Stimulated activated CD4-positive, alpha-beta T cell treated with anti-CD3 and anti-CD28 coated beads, Interleukin-4, amount 100 ng/mL, for 1 hour (primary cell): ENCODE measurements at places on chromosomes 2 and 18.

DNA sequence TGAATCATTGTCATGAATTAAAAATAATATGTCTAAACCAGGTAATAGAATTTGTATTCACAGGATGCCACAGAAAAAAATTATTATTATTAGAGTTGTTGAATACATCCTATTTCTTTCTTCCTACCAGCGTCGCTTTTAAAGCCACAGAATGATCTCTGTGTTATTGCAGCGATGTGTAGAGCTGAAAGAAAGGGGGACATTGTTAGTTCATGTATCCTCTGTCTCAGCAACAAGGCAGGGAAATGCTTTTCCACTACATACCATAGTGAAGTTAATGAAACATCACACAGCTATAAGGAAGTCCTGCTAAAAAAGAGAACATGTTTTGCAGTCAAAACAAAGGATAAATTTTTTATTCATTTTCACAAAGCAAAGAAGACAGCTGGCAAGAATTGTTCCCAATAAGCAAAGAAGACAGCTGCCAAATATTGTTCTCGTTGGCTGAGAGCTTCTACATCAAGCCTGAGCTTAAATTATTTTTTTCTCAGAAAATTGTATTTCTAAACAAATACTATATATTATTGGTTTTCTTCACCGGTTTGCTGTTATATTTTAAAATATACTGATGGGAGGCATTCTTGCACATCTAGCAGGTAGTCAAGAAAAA is 1234.4 kb downstream of the SUCLG1 start:
- DNase-seq, result no peak

DNA sequence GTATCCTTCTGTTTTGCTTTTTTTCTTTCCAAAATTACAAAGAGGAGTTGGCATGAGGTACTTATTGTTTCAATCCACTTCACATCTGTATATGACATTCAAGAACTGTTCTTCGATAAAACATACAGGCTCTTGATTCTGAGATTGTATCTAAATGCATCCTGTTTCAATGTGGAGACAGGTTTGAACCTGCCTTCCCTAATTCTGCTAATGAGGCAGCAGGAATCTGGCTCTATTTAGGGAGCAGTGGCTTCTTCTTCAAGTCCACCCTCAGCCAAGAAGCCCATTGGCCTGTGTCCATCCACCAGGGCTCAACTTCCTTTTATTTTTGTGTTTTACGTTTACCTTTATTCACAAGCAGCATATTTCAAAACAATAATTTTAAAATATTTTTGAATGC is 84.8 kb upstream of the PIK3C3 start:
- no peak for DNase-seq

- DNase-seq, result no peak
Measured at GRCh38 chr2:240202586-240202985, 62.1 kb upstream of the OTOS start.

DNA sequence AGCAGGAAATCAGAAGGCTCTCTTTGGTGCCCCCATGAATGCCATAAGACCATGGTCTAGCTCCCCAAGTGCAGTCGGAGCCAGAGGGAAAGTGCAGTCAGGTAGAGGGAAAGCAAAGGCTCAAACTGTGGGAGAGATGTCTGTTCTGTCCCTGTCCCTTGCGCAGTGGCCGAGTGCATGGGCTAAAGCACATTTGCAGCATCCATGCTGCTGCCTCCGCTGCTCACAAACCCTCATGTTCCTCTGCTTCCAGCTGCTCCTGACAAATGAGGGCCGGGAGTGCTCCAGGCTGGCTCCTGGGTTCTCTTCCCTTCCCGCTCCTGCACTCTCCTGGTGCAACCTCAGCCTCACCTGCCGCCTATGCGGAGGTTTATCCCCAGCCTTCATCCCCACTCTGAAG is 34.2 kb downstream of the SCTR start:
- no peak for DNase-seq

- DNase-seq, result no peak
Measured at GRCh38 chr18:63314062-63314790, 5.3 kb downstream of the BCL2 start.

DNA sequence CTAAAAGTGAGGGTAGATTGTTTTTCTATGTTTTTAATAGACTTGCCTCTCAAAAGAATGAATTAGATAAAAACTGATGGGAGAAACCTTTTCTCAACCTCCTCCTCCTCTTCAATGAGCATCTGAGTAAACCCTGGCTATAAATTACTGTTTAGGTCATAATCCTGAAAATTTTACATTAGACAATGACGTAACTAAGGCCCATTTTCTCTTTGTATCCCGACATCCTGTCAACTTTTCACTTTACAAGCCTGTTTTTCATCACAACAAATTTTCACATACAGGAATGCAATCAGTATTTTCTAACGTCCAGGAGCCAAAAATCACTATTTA is 1.3 kb downstream of the SPIRE1 start:
- DNase-seq, result no peak

- DNase-seq, result no peak
Measured at GRCh38 chr18:53789376-53790247, 434.9 kb downstream of the MBD2 start.

DNA sequence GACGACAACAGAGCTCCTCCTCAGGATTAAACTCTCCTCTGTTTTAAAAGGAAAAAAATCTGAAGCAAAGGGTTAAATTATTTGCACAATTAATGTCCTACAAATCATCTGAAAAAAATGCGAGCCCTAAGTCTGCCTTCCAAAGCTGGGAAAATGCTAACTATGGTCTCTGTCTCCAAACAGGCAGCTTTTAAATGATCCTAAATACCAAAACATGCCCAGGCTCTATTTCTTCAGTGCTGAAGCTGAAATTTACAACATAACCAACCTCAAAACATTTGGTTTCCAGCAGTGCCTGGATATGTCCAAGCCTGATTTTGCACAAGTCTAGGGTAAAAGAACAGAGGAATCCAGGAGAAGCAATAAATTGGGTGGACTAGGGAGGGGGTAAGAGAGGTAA is 57.2 kb downstream of the LBH start:
- DNase-seq, result no peak

GRCh38 chr18:51165296-51165695 is 32.2 kb downstream of the MEX3C start:
- DNase-seq, result no peak

GRCh38 chr18:43180814-43181213 is 65.3 kb upstream of the RIT2 start:
- no peak for DNase-seq

DNA sequence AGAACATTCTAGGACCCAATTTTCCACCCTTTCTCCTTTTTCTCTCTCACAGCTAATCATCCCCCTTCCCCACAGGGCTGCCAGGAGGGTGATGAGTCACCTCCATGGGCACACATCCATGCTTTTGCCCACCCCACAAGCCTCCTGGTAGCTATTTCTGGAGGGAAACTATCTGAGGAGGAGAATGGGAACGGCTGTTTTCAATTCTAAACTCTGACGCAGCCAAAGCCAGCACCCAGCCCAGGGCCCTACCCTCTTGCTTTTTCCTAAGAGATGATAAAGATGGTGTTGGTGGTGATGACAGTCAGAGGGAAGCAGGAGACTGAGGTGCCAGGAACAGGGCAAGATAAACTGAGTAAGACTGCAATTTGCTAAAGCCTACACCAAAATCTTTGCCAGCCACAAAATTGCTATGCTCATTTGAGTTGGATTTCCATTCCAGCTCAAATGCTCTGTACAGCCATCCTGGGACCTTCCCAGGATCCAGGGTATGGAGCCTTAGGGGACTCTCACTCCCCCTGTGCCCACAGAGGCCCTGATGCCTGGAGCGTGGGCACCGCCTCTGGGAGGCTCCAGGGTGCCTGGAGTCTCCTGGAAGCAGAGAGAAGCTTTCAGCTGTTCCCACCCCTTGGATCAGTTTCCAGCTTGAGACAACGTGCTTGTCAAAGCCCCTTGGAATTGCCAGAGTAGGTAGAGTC is 62.0 kb upstream of the FZD7 start:
- no peak for DNase-seq

GRCh38 chr2:9613291-9613690 is 17.5 kb downstream of the YWHAQ start:
- DNase-seq, result no peak

GRCh38 chr2:135916207-135916606 is 40.0 kb upstream of the MCM6 start:
- no peak for DNase-seq

DNA sequence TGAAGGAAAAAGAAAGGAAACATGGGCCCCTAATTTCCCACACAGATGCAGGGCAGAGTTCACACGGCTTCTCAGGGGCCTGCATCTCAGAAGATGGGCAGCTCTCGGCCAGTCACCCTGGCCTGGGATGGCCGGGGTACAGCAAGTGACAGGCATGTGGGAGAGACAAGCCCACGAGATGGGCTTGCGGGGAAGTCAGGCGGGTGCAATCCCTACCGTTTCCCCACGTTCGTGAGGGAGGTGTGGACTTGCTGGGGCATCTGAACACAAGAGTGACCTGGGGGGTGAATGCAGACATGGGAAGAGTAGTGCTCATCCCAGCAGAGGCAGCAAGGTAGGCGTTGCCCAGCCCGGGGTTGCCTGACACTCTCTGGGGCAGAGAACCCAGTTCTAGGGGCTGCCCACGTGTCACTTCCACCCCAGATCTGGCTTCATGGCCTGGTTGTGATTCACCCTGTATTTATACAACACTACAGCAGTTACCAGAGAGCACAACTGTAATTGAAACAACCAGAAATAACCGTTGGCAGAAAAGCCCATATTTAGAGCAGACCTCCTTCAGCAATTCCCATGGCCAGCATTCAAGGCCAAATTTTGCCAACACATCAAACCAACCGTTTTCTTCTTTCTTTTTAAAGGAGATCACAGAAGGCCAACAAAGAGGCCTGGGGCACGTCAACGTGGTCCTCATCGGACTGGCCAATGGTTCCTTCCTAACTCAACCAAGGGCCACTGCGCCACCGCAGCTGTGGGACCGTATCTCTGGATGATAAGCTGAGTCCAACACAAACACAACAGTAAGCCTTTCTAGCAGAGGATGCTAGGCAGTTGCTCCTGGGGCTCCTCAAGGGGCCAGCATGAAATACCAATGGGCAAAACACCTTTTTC is 58.4 kb downstream of the PARD6G start:
- no peak for DNase-seq
